ENCODE measurements at places on chromosomes 4 and X.

- no peak for DNase-seq
Observed at GRCh38 chrX:12770440-12770839, 20.8 kb upstream of the PRPS2 start.

- no peak for DNase-seq
Observed at GRCh38 chr4:108888769-108889168, 125.9 kb upstream of the ETNPPL start.

GRCh38 chr4:133440404-133440803, 291.3 kb downstream of the PCDH10 start:
- no peak for DNase-seq

GRCh38 chrX:67724359-67725110, 180.7 kb downstream of the AR start:
- DNase-seq: no peak

DNA sequence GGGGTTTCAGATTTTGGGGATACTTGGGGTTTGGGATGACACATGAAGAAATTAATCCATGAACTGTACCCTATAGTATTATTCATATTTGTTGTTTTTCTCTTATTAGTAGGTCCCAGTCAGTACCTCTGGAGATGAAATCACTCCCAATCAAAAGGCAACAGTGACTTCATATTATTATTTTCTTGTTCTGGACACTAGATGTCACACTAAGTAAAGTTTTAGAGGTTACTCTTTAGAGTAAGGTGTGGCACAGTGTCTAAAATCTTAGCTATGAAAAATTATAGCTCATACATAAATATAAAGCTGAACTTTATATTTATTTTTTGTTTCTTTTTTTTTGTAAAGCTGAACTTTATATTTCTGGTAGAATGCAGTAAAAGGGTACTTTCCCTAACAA, 35.1 kb downstream of the FAM114A1 start:
- DNase-seq: no peak

- DNase-seq: no peak
Observed at GRCh38 chrX:45774961-45775360, 574.3 kb upstream of the DIPK2B start.

- DNase-seq: no peak
Observed at GRCh38 chrX:147884958-147885357, 26.8 kb upstream of the FMR1 start.

GRCh38 chrX:51870354-51870753, 23.1 kb upstream of the MAGED1 start:
- no peak for DNase-seq

DNA sequence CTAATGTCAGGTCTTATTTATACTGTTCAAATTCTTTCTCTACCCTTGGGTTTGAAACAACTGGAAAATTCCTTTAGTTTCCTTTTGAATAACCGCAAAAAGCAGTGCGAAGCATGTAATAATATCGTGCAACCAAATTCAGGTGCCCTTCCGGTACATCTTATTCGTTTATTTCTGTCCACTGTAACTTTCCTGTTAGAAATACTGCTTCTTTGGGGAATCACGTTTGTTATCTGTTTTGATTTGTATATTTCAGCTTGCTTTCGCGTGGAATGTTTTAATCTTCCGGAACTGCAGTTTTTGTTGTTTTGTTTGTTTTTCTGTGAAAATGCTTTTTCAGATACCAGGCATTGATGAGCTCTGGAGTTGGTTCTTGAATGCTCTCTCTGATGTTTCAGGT, 85.7 kb upstream of the HPRT1 start:
- DNase-seq: no peak

DNA sequence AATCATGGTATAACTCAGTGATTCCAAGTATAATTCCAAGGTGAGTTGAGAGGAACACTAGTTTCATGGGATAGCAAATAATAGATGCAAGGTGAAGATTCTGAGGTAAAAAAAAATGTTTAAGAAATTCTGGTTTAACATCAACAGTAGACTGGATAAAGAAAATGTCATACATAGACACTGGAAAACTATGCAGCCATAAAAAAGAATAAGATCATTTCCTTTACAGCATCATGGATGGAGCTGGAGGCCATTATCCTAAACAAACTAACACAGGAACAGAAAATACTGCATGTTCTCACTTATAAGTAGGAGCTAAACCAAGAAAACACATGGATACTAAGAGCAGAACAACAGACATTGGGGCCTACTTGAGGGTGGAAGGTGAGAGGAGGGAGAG, 54.6 kb upstream of the LEF1 start:
- no peak for DNase-seq

GRCh38 chrX:24426340-24426913, 38.7 kb upstream of the PDK3 start:
- DNase-seq: no peak
